SJCRH30 (cell line): ENCODE measurements at places on chromosomes 6 and 20. TPM values are rescaled to one million over a fixed set of nuclear protein-coding genes. Genes with fewer than 3 reads are reported as not detected.

The TRAPPC3L gene
- not detected in 2 replicates for total RNA-seq

The ZNF165 gene
- 0.53 and 0.68 TPM in 2 replicates for total RNA-seq

The CST3 gene
- total RNA-seq = 67.6 and 70.8 TPM in 2 replicates

The NCOA3 gene
- 26.7 and 28.1 TPM in 2 replicates for total RNA-seq

The KHDRBS2 gene
- not detected in 2 replicates for total RNA-seq

The SSTR4 gene
- not detected in 2 replicates for total RNA-seq
